ENCODE measurements at places on chromosomes 12 and 14. TPM values are rescaled to one million over a fixed set of nuclear protein-coding genes. Genes with fewer than 3 reads are reported as not detected.

Gene ACOT6
- not detected for total RNA-seq

Gene ERP29
- 26.5 TPM for total RNA-seq

Gene SMCO2
- total RNA-seq = not detected

Gene PACS2
- 64.8 TPM for total RNA-seq

Gene KIF5A
- total RNA-seq = 4.4 TPM

Gene SIX6
- not detected for total RNA-seq

Gene BRI3BP
- 4.4 TPM for total RNA-seq

Gene NOXRED1
- not detected for total RNA-seq

Gene IGF1
- 68.0 TPM for total RNA-seq

Gene SLCO1B1
- total RNA-seq = not detected

Gene PLEKHH1
- total RNA-seq = 2.5 TPM

Gene TOMM20L
- not detected for total RNA-seq

Gene DIO3
- total RNA-seq = 52.1 TPM

Gene BEGAIN
- 3.4 TPM for total RNA-seq

Gene HHIPL1
- 5.9 TPM for total RNA-seq

Gene PTPRR
- total RNA-seq = 0.98 TPM

Gene TMEM30B
- 22.6 TPM for total RNA-seq

Gene ANKS1B
- 11.5 TPM for total RNA-seq

Gene CACNA2D4
- 2.2 TPM for total RNA-seq

Gene TXNRD1
- total RNA-seq = 144 TPM

Gene NEDD1
- total RNA-seq = 10.1 TPM

Gene CMKLR1
- 10.1 TPM for total RNA-seq

Gene KIF26A
- total RNA-seq = 2.7 TPM

Gene CD69
- 28.5 TPM for total RNA-seq

Gene GPR137C
- 0.74 TPM for total RNA-seq

Gene KRT7
- total RNA-seq = 7.6 TPM

Gene UNC119B
- 16.0 TPM for total RNA-seq

Gene GLT1D1
- total RNA-seq = 0.74 TPM

Gene IFI27
- 209 TPM for total RNA-seq

Gene LRP1-AS
- total RNA-seq = not detected

Gene GYS2
- 0.98 TPM for total RNA-seq

Gene MTA1
- 82.7 TPM for total RNA-seq

Gene METAP2
- 62.6 TPM for total RNA-seq

Gene PYGL
- total RNA-seq = 84.0 TPM

Gene UNC79
- total RNA-seq = 0.49 TPM

Gene CLMN
- total RNA-seq = 19.6 TPM

Gene RASSF9
- 1.7 TPM for total RNA-seq

Gene FAM181A
- total RNA-seq = not detected

Gene IPO8
- 21.4 TPM for total RNA-seq

Gene FAIM2
- 19.4 TPM for total RNA-seq

Gene SLC17A8
- not detected for total RNA-seq

Gene EIF4B
- total RNA-seq = 339 TPM

Gene RAB5B
- 80.5 TPM for total RNA-seq

Gene OR4K13
- not detected for total RNA-seq

Gene HOXC13
- not detected for total RNA-seq

Gene ENO2
- total RNA-seq = 20.1 TPM

Gene NKX2-1
- not detected for total RNA-seq

Gene C12orf50
- total RNA-seq = not detected

Gene TUNAR
- total RNA-seq = not detected

Gene ART4
- 0.98 TPM for total RNA-seq

Gene PRKD1
- total RNA-seq = 11.8 TPM

Gene REP15
- not detected for total RNA-seq

Gene CELA1
- total RNA-seq = not detected

Gene FOXN4
- total RNA-seq = not detected

Gene SERPINA3
- total RNA-seq = 328 TPM

Gene PLD4
- not detected for total RNA-seq

Gene RIPK3
- 10.1 TPM for total RNA-seq

Gene NINJ2
- 23.8 TPM for total RNA-seq

Measured in vagina (tissue), 2 donors.